Tongue (tissue), 3 donors: ENCODE measurements at places on chromosomes 3 and 15. TPM values are rescaled to one million over a fixed set of nuclear protein-coding genes. Genes with fewer than 3 reads are reported as not detected.

DNA sequence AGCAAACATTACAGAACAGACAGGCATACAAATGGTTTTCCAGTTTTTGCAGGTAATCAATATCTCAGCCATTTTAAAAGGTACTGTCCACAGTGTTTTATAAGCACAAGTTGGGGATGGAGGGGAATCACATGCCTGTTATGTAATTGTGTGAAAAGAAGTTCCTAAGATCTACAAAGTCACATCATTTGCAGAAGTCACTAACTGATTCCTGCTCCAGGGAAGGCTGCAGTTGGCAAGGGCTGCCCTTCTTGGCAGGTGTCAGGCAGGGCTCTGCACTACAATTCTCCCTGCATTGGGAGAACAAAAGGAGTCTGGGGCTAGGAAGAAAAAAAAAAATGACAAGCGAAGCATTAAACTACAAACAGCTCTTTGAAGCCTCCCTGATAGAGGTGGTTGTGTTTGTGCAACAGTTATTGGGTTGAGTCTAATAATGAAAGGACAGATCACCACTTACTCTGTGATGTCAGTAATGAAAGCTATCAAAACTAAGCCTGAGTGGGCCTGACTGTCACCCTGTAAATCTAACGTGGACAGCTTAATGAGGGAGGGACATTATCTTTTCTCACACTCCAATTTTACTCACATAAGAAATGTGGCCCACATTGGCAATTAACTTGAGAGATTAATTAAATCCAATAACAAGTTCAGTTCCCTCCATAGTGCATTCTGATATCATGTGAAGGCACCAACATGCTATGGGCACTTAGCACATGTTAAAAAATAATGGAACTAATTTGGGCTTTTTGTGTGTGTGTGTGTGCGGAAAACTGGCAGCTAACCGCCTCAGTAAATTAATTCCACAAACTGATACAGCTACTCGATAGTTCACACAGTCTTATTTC lies 242.9 kb downstream of the FHIT start:
- no peak for DNase-seq

DNA sequence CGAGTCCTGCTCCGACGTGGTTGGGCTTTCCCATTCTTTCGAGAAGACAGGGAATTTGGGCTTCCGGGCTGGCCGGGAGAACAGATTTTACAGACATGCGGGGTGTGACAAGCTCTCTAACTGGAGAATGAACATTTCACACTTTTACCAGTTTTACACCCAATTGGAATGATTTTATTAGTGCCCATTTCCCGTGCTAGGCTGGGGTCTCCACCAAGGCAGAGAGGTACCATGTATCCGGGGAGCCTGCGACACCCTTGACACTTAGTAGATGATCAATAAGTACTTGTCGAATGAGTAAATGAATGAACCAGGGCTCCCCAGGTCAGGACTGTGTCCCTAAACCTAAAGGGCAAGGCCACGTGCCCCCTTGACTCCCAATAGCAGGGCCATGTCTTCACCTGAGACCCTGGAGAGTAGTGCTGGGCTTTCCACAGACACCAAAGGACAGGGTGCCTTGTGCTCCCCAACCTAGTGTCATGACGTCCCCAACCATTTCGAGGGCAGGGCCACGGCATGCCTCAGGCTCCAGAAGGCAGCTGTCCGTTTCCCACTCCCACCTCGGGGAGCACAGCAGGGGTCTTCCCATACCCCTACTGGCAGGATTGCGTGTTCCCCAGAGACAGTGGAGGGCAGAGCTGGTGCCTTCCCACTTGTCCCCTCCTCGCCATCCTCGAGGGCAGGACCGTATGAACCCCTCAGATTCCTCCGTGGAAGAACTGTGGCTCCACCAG lies 679 bp upstream of the MYD88 start:
- DNase-seq: no peak

DNA sequence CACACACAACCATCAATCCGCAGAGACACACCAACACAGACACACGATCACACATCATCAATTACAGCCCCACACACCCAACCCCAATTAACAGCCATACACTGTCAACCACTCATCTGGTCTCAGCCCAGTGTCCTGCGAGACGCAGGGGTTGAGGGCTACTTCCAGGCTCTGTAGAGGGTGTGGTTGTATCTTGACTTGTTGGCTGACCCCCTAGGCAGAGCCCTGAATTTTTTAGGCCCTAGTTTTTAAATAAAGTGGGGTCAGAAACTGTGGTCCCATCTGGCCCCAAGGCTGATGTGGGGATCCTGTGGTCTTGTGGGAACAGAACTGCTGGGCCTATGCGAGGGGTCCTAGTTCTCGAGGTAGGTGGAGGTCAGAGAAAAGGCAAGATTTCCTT lies 9.2 kb downstream of the VILL start:
- DNase-seq: no peak

DNA sequence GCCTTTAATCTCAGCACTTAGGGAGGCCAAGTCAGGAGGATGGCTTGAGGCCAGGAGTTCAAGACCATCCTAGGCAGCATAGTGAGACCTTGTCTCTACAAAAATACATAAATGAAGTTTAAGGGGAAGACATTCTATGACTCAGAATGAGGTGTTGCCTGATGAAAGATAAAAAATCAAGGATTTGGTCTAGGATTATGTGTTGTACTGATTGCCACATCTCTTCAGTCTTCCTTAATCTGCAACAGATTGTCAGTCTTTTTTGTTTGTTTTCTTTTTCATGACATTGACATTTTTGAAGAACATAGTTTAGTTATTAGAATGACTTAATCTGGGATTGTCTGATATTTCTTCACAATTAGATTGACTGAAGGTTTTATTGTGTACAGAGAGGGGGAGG lies 26.3 kb upstream of the DPPA4 start:
- no peak for DNase-seq

GRCh38 chr3:151804267-151804666 lies 9.6 kb upstream of the AADAC start:
- DNase-seq: peak; percentile 15

GRCh38 chr3:194470615-194471014 lies 16.2 kb downstream of the ATP13A3 start:
- DNase-seq: no peak

- no peak for DNase-seq
Observed at GRCh38 chr15:41945731-41946130, 26.6 kb downstream of the EHD4 start.

DNA sequence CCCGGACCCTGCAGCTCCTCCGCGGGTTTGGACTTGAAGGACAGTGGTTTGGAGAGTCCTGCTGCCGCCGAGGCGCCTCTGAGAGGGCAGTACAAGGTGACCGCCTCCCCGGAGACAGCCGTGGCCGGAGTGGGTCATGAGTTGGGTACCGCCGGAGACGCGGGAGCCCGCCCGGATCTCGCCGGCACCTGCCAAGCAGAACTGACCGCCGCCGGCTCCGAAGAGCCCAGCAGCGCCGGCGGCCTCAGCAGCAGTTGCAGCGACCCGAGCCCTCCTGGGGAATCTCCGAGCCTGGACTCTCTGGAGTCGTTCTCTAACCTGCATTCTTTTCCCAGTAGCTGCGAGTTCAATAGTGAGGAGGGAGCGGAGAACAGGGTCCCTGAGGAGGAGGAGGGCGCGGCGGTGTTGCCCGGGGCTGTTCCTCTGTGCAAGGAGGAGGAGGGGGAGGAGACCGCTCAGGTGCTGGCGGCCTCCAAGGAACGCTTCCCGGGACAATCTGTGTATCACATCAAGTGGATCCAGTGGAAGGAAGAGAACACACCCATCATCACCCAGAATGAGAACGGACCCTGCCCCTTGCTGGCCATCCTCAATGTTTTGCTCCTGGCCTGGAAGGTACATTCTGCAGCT lies 634 bp downstream of the MINDY2 start:
- DNase-seq: peak; percentile 54

GRCh38 chr3:32336113-32336498 lies 55.5 kb upstream of the CMTM7 start:
- DNase-seq: no peak

DNA sequence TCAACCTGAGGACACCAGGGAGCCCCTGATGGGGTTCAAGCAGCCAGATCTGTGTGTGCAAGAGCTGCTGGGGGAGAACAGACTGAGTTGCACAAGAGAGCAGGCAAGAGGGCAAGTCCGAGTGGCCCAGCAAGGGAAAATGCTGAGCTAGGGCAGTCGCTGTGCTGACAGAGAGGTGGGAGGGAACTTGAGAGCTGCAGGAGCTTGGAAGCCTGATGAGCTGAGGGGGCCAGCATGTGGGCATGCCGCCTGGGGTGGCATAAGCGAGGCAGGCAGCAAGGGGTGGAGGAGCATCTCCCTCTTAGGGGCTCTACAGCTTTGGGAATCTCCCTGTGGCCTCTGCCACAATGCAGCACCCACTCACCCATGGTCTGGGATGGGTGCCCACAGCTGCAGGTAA lies 4.7 kb upstream of the CORO2B start:
- DNase-seq: no peak

DNA sequence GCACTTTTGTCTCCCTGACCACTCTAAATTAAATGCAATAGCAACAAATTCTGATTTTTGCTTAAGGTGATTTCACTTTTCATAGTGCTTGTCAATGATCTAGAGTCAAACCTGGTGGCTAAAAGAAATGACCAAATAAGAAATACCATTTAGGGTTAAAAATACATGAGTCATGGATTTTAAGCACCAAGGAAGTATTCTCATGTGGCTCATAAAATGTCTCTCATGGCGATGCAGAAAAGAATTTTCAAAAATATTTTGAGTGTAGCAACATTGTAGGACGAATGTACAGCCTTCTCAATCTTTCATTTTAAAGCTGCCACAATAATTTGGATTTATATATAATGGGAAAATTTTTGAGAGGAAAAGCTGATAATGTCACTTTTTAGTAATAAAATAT lies 193.6 kb downstream of the EPHA3 start:
- no peak for DNase-seq

GRCh38 chr3:141629976-141630375 lies 108.1 kb upstream of the RNF7 start:
- DNase-seq: no peak

GRCh38 chr3:112610121-112610520 lies 30.8 kb downstream of the CCDC80 start:
- no peak for DNase-seq

DNA sequence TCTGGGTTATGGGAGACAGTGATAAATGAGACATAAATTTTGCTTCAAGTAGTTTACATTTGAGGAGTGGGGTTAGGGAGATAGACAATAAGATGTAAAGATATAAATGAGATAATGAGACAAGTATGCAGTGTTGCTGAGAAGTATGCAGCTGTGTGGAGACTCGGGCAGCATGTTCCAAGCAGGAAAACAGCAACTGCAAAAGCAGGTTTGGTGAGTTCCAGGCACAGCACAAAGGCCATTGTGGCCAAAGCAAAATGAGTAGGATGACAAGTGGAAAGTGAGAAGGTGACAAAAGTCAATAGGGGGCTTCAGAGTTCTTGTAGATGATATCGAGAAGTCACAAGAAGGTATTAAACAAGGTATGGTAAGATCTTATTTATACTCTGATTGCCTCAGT lies 259.1 kb upstream of the PEX5L start:
- DNase-seq: no peak

DNA sequence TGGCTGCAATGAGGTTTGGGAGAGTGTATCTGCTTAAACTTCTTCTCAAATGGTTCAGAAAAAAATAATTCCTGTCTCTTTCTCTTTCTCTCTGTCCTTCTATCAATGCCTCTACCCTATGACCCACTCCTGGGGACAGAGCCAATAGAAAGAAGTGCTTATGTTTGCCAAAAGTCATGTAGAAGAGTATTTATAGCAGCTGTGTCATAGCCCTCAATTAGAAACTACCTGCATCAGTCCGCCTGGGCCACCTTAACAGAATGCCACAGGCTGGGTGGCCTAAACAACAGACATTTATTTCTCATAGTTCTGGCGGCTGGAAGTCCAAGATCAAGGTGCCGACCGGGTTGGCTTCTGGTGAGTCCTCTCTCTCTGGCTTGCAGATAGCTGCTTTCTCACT lies 92.5 kb downstream of the HMG20A start:
- DNase-seq: no peak

GRCh38 chr15:75542386-75542797 lies 36.7 kb downstream of the PTPN9 start:
- DNase-seq: no peak

DNA sequence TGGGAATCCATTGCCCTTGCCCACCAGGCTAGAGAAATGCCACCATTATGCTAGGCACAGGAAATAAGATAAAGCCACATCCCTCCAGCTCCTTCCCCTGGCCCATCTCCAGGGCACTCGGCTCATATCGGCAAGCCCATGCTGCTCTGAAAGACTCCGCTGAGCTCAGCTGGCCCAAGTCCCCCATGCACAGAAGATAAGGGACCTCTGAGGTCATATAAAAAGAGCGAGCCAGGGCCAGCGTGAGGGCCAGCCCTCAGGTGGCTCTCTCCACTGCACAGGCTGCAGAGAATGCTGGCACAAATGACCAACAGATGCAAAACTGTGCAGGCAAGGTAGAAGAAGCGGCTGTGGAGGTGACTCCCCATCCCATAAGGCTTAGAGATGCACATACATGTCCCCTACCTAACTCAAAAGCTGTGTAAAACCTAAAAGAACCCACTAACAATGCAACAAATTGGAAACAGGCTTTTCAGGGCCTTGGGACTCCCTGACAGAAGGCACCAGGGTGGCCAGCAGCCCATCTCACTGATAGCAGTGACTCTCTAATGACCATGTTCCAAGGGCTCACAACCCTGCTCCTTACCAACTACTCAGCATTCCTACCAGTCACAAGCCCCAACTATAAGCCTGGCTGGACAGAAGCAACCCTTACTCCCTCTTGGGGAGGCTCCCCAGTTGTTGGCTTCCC lies 3.0 kb downstream of the RAB6B start:
- DNase-seq: no peak

DNA sequence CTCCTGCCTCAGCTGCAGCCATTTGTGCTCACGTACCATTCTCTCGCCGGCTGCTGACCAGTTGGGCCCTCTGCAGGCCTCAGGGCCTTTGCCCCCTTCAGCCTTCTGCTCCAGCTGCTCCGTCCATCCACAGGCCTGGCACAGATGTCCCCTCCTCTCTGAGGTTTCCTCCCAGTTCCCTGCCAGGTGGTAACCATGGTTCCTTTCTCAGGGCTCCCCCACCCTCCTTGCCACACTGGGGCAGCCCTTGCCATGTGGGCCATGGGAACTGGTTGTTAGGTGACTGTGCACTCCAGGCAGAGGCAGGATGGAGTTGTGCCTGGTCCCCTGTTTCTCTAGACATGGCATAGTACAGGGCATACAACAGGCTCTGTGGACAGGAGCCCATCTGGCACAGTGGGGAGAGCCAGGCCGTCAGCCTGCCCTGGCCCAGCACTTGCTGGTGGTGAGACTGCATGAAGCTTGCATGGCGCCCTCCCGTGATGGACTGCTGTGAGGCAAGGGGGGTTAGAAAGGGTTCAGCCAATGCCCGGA lies 148.9 kb downstream of the DNAJB8 start:
- peak; percentile 19 for DNase-seq

GRCh38 chr3:79604681-79605080 lies 163.1 kb downstream of the ROBO1 start:
- no peak for DNase-seq

ARHGEF26 gene
- 18.4 TPM for total RNA-seq

AHSG gene
- total RNA-seq: not detected

PRTG gene
- 19.7 TPM for total RNA-seq

CD47 gene
- 121 TPM for total RNA-seq

GOLGA6L10 gene
- total RNA-seq: 4.1 TPM

IP6K1 gene
- total RNA-seq: 35.6 TPM

P2RY14 gene
- total RNA-seq: 2.9 TPM

ATP8B4 gene
- 10.5 TPM for total RNA-seq
